ENCODE measurements at places on chromosomes 6 and 20. TPM values are rescaled to one million over a fixed set of nuclear protein-coding genes. Genes with fewer than 3 reads are reported as not detected.

C6orf58 gene
- polyA plus RNA-seq: 0.55 TPM

KIF13A gene
- 34.1 TPM for polyA plus RNA-seq

MYB gene
- polyA plus RNA-seq: 5.5 TPM

RAD21L1 gene
- not detected for polyA plus RNA-seq

ALDH5A1 gene
- 30.6 TPM for polyA plus RNA-seq

OR12D3 gene
- not detected for polyA plus RNA-seq
